ENCODE measurements at places on chromosomes 5 and 9. TPM values are rescaled to one million over a fixed set of nuclear protein-coding genes. Genes with fewer than 3 reads are reported as not detected.

DNA sequence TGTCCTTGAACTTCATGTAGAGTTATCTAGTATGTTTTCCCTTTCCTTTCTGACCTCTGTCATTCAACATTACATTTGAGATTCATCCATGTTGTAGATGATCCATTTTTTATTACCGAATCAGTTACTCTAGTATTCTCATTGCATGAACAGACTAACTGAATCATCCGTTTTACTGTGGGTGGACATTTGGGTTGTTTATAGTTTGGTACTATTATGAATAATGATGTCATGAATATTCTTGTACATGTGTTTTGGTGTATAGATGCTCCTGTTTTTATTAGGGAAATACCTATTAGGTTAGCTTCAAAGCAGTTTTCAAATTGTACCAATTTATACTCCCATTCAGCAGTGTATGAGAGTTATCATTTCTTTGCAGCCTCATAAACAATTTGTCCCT, 94.3 kb upstream of the NIPAL4 start:
- H3K36me3 ChIP-seq = peaks cover 5% of the 10 kb centered on the region
- DNase-seq = no peak
- H3K27ac ChIP-seq = no peak overlapping the region
- H3K4me1 ChIP-seq = no peaks in the 10 kb centered on the region
- no peak overlapping the region for H3K4me3 ChIP-seq
- no peaks in the 10 kb centered on the region for H3K27me3 ChIP-seq

Gene NDUFA8
- total RNA-seq = 52.5 TPM

DNA sequence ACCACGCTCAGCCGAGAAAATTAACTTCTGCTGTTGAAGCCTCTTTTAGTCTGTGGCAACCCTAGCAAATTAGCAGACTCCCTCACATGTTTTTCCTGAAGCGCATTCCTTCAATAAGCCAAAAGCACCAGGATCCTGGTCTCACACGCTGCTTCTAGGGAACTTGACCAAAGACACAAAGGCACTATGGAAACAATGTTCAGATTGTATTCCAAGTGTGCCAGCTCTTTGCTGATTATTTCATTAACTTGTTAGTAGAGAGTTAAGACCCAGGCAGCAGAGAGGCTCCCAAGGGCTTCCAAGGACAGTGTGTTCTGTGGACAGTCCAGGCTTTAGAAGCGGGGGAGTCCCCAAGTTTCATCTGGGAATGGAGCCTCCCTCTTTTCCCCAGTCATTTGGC, 94.4 kb upstream of the BASP1 start:
- H3K4me3 ChIP-seq = no peak overlapping the region
- no peak overlapping the region for H3K27ac ChIP-seq
- no peaks in the 10 kb centered on the region for H3K36me3 ChIP-seq
- H3K4me1 ChIP-seq = peaks cover 35% of the 10 kb centered on the region
- no peaks in the 10 kb centered on the region for H3K27me3 ChIP-seq
- DNase-seq = no peak

Gene LCN6
- total RNA-seq = not detected

Gene TOR4A
- total RNA-seq = 20.6 TPM

GRCh38 chr9:87883990-87884389, 1.3 kb downstream of the SPATA31E1 start:
- H3K36me3 ChIP-seq = no peaks in the 10 kb centered on the region
- H3K27ac ChIP-seq = no peak overlapping the region
- no peak overlapping the region for H3K4me3 ChIP-seq
- no peaks in the 10 kb centered on the region for H3K27me3 ChIP-seq
- DNase-seq = no peak
- H3K4me1 ChIP-seq = no peaks in the 10 kb centered on the region

DNA sequence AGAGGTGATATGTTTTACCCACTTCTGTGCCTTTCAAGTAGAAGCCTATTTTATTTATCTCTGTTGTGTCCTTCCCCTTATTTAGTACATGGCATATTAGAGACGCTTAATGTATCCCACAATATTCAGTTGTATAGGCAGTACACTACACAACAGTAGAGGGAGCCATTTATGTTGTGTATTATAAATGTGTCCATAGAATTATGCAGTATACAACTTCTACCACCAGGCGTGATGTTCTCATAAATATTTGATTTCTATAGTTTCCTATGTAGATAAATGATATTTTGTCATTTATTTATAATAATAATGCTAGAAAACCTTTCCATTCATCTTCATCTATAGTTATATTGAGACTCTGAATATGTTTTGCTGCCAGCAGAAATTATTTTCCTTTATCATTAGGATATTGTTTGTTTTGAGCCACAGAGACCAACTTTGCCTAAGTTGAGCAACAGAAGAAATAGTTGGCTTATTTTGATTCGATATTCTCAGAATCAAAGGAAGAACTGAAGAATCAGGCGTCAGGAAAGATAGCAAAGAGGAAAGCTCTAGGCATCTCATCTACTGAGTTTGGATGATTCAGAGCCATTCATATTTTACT, 81.7 kb downstream of the ADAMTS19 start:
- peak; percentile 74 for DNase-seq
- peaks cover 16% of the 10 kb centered on the region for H3K27me3 ChIP-seq
- H3K4me1 ChIP-seq = no peaks in the 10 kb centered on the region
- no peak overlapping the region for H3K4me3 ChIP-seq
- H3K36me3 ChIP-seq = no peaks in the 10 kb centered on the region
- H3K27ac ChIP-seq = no peak overlapping the region

DNA sequence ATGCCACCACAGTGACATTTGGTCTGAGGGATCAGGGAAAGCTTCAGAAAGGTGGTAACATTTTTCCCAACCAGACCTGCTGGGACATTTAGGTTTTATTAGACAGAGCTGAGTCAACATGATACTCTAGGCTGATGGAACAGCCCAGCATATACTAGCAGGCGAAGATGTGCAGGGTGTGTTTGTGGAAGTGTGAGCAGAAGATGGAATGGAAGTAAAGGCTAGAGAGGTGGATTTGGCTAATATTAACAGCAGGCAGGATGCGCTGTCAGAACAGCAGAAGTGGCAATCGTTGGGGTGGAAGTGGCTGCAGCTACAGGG, 340.6 kb downstream of the ASTN2 start:
- H3K27ac ChIP-seq = no peak overlapping the region
- H3K27me3 ChIP-seq = no peaks in the 10 kb centered on the region
- H3K4me3 ChIP-seq = no peak overlapping the region
- H3K36me3 ChIP-seq = no peaks in the 10 kb centered on the region
- peaks cover 6% of the 10 kb centered on the region for H3K4me1 ChIP-seq

Gene SPATA31A7
- total RNA-seq = not detected

Gene CDC25C
- total RNA-seq = 10.8 TPM

DNA sequence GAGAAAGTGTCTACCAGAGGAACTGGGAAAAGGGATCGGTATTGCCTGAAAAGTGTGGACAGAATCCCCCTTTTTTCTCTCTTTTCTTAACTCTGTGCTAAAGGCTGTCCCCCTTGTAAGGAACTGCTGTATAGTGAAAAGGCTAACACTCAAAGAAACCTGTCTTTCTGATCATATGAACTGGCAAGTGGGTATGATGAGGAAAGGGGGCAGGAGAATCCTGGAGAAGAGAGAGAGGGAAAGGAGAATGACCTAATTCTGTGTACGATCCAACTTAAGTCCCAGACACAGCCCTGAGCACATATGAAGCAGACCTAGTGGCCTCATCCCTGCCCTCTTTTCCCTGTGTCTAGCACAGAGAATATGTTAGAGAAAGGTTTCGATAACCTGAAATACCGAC, 967 bp downstream of the ANKRD31 start:
- peaks cover 5% of the 10 kb centered on the region for H3K4me1 ChIP-seq
- no peaks in the 10 kb centered on the region for H3K27me3 ChIP-seq
- no peak overlapping the region for H3K4me3 ChIP-seq

DNA sequence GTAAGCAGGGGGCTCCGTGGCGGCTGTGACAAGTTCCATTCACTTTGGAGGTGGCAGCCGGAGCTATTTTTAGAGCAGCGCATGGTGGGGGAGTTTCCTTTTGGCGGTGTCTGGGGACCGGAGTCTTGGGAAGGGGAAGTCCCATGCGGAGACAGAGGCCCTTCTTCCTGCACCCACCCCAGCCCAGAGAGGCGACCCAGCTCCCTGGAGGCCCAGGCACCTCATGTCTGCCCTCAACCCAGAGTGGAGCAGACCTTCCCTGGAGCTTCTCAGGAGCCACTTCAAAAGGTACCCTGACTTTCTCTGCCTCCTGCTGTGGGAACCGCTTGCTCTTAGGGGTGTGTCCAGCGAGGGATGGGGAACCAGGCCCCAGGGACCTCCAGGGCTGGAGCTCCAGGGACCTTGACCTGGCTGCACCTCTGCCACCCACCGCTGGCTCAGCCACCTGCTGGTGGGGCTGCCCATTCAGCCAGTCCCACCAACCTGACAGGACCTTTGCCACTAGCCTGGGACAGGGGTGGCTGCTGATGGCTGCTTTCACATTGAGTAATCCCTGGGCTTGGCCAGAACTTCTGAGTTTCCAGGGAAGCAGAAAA, 34.1 kb downstream of the NEK6 start:
- H3K27me3 ChIP-seq = no peaks in the 10 kb centered on the region
- no peak for DNase-seq
- no peak overlapping the region for H3K27ac ChIP-seq
- peaks cover 26% of the 10 kb centered on the region for H3K4me1 ChIP-seq
- H3K4me3 ChIP-seq = no peak overlapping the region
- H3K36me3 ChIP-seq = peaks cover 21% of the 10 kb centered on the region

Gene BHMT
- total RNA-seq = not detected

DNA sequence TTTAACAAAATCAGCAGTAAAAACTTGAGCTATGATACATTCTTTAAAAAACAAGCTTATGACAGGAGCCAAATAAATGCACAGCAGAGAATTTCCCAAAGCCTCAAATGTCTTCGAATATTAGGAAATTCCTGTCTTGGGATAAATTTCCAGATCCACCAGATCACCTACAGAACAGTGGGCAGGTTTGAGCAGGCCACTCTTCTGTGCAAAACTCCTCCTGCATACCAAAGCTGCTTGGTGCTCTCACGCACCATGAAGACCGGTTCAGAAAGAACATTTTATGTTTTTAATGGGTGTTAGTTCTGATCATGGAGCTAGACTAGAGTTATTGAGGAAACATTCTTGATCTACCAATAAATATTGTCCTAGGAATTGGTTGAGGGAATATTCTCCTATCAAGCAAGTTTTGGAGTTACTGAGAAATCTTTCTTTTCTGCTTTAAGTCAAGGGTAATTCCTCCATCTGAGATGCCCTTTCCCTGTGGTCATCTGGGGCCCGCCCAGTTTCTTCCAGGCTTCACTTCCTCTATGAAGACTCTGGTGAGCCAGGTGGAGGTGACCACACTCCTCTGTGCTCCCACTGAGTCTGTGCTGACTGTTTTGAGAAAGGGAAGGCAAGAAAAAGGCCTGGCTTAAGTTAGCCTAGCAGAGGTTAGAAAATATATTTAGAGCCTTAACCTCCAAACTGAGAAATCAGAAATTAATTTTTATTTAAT, 17.9 kb downstream of the TNFSF15 start:
- H3K27me3 ChIP-seq = no peaks in the 10 kb centered on the region
- no peak overlapping the region for H3K4me3 ChIP-seq
- peaks cover 6% of the 10 kb centered on the region for H3K36me3 ChIP-seq
- peak; percentile 45 for DNase-seq
- peak overlapping the region; percentile 9 for H3K27ac ChIP-seq

DNA sequence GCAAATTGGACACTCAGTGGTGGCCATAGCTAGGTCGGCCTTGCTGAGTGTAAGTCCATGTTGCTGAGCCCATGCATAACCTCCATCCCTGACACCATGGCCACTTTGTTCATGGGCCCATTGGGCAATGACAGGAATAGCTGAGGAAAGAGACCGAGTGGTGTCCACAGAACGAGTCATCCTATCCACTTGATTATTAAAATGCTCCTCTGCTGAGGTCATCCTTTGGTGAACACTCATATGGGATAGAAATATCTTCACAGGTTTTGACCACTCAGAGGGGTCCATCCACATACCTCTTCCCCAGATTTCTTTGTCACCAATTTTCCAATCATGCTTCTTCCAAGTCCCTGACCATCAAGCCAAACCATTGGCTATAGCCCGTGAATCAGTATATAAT, 63.6 kb downstream of the PPIC start:
- H3K27me3 ChIP-seq = no peaks in the 10 kb centered on the region
- H3K4me3 ChIP-seq = no peak overlapping the region
- H3K36me3 ChIP-seq = peaks cover 25% of the 10 kb centered on the region
- H3K27ac ChIP-seq = no peak overlapping the region

DNA sequence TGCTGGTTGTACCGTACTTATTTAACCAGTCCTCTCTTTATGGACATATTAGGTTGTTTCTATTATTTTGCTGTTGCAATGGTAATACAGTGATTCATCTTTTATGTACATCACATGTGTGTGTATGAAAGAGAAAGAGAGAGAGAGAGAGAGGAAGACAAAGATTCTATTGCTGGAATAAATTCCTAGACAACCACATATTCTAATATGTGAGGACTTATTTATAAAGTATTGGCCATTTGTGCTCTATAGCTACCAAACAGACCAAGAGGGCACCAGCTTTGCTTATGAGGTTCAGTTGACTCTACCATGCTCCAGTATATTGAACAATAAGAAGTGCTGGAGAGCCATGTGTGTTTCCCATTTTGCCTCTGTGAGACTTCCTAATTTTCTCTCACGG, 513.5 kb downstream of the DMAC1 start:
- no peak for DNase-seq
- no peaks in the 10 kb centered on the region for H3K4me1 ChIP-seq
- no peaks in the 10 kb centered on the region for H3K36me3 ChIP-seq
- peaks cover 70% of the 10 kb centered on the region for H3K27me3 ChIP-seq

Gene LHX3
- total RNA-seq = 0.22 TPM

DNA sequence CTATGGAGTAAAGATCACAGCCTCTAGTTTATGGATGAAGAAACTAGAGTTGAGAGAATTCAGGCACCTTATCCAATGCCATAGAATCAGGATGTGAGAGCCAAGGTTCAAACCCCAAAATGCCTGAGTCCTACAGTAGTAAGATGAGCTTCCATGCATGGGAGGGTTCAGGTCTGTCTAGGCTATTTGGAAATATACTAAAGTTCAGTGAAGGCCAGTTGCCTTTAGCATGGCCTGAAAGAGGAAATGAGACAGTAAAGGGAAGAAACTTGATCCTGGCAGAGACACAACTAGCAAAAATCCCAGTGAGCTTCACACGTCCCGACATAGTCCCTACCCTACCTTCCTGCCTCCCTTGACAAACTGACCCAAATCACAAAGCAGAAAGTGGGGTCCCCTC, 317.0 kb downstream of the RASEF start:
- no peak overlapping the region for H3K4me3 ChIP-seq
- H3K4me1 ChIP-seq = no peaks in the 10 kb centered on the region
- no peak for DNase-seq

Gene MTRR
- 88.6 TPM for total RNA-seq

DNA sequence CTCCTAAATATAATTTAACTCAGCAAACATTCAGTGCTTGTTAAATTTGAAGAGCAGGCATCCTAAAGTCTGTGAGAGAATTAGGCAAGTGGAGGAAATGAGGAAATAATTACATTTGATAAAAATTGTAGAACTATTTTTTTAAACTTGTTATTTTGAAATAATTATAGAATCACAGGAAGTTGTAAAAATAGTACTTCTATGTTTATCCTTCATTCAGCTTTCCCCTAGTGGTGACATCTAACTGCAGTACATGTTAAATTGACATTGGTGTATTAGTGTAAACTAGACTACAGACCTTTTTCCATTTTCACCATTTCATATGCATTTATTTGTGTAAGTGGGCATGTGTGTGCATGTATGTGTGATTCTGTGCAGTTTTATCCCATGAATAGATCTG, 51.6 kb downstream of the F2RL2 start:
- DNase-seq = no peak
- H3K27ac ChIP-seq = no peak overlapping the region
- H3K27me3 ChIP-seq = peaks cover 25% of the 10 kb centered on the region
- no peaks in the 10 kb centered on the region for H3K36me3 ChIP-seq
- no peaks in the 10 kb centered on the region for H3K4me1 ChIP-seq

Data from MCF 10A (cell line).